ENCODE measurements at places on chromosomes 16 and 17.

GRCh38 chr16:86892509-86892908, 314.2 kb downstream of the FOXL1 start:
- DNase-seq, result no peak

GRCh38 chr17:1905190-1905913, 75.5 kb downstream of the RPA1 start:
- DNase-seq, result no peak

DNA sequence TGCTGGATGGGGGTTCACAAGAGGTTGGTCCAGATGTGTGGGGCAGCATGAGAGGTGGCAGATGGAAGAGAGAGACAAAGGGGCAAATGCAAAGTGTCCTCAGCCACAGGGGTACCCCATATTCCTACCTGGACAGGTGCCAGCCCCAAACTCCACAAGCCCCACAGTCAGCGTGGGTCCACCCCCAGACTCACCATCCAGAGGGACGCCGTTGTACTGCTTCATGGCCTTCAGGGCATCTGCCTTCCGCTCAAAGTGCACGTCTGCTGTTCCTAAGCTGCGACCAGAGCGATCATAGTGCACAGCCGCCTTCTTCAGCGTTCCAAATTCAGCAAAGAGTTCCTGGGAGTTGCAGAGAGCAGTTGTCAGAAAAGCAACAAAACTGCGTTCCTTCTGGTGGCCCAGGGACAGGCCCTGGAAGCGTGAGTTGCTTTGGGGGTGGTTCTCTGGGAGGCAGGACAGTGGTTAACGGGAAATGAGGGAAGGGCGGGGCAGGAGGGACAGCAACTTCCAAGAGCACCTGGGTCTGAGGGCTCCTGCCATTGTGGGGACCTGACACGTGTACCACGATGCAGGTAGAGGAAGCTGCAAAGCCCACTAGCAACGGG, 2.3 kb downstream of the ALYREF start:
- no peak for DNase-seq

GRCh38 chr16:54697677-54698076, 233.0 kb upstream of the IRX5 start:
- no peak for DNase-seq

DNA sequence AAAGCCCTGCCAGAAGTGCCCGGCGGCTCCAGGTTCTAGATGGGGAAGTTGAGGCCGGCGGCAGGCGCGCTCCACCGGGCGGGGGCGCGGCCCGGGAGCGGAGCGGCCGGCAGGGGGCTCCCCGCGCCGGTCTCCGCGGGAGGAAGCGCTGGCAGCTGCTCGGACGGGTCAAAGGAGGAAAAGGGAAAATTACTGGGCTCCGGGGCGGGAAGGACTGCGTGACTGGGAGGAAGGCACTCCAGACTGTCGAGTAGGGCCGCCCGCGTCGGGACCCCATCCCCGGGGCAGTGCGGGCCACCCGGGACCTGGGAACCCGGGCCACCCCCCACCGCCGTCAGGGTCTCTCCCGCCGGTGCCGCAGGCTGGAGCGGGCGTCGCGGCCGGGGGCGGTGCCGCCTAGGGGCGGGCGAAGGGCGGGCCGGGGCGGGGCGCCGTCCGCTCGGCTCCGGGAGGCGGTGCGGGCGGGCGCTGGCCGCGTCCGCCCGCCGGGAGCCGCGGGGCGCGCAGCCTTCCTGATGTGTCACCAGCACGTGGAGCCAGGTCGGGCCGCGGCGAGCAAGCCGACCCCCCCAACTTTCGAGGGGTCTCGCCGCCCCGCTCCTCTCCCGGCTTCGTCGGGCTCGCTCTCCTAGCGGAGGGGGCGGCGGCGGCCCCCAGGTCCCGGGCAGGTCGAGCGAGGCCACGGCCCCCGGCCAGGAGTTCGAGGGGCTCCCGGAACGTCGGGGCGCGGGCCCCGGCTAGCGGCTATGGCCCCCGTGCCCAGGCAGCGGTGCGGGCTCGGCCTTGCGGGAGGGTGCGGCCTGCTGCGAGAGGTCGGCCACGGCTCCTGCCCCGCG, 167.5 kb downstream of the RAB11FIP4 start:
- DNase-seq, result peak; percentile 77

- DNase-seq, result no peak
These were observed 77.2 kb downstream of the SHISA6 start for GRCh38 chr17:11318207-11318606.

- DNase-seq, result no peak
These were observed 13.0 kb downstream of the CAMKK1 start for GRCh38 chr17:3879591-3880417.

- peak; percentile 60 for DNase-seq
These were observed 3.8 kb downstream of the ERCC4 start for GRCh38 chr16:13923703-13924298.

GRCh38 chr17:63458478-63458877, 12.4 kb upstream of the CYB561 start:
- DNase-seq, result no peak

DNA sequence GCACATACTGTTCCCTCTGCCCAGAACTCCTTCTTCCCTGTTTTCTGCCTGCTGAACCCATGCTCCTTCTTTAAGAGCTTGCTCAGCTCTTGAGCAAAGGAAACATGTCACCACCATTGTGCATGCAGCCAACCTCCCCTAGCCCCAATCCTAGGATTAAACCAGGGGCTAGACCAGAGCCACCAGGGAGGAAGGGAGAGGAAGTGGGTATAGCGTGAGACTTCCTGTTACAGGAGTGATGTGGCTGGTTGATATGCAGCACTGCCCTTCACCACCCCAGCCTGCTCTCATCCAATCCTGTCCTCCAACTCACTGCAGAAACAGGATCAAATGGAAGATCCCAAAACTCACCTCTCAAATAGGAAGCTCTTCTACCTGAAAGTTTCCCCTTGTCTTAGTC, 67.1 kb upstream of the CDH5 start:
- DNase-seq, result no peak

Data from fibroblast of upper back skin (primary cell).